Left hindlimb (tissue), 1 donor: ENCODE measurements at places on chromosomes 13 and 19.

- no peak for DNase-seq
These were observed 454.5 kb downstream of the IRS2 start for GRCh38 chr13:109331898-109332297.

DNA sequence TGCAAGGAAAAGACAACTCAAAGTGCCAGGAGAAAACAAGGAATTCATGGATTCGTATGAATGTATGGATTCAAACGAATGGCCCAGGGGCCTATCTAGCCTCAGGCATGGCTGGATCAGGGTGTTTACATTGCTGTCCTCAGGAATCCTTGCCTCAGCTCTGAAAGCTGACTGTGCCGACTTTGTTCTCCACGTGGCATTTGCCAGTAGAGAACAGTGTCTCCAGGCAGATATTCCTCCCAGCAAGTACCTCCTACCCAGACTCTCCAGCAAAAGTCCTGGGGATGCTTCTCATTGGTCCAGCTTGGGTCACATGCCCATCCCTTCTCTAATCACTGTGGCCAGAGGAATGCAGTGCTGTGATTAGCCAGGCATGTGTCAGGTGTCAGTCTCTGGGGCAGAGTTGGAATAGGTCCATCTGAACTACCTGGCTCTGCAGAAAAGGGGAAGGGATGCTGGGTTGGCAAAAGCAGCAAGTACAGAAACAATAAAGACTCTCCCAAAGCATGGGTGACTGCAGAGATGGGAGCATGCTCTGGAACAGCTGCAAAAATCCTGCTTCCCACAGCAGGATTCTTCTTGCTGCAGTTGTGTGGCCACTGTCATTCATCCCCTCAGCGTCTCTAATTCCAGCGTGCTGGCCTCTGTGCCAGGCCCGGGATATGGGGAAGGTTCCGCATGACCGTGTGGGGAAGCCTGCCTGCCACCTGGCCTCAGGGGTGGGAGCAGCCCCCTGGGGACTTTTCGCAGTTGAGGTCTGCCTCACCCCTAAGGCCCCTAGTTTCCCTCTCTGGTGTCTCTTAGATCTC is 30.0 kb downstream of the CCNE1 start:
- peak; percentile 43 for DNase-seq

- DNase-seq: no peak
These were observed 4.8 kb downstream of the RPS16 start for GRCh38 chr19:39430675-39431593.

GRCh38 chr13:23707674-23708073 is 137.5 kb downstream of the TNFRSF19 start:
- DNase-seq: no peak

GRCh38 chr13:43260999-43261398 is 237.6 kb downstream of the DNAJC15 start:
- DNase-seq: no peak
